Activated CD4-positive, alpha-beta T cell treated with anti-CD3 and anti-CD28 coated beads, Interleukin-2, amount 10 ng/mL, durations not matched to agents 7 days and 5 days (primary cell): ENCODE measurements at places on chromosomes 5 and 9. TPM values are rescaled to one million over a fixed set of nuclear protein-coding genes. Genes with fewer than 3 reads are reported as not detected.

DNA sequence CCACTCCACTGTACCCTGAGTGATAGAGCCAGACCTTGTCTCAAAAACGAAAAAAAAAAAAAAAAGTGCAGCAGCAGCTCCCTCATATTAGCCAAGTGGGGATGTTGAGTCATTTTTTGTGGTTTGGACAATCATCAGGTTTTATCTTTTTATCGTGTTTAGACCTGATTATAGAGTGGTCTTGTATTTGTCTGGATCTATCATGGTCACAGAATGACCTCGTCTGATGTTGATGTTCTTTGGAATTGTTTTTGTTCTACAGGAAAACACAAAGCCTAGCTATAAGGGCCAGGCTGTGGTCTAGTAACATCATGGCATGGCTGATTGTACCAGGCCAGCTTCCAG is 1.6 kb upstream of the FBXW11 start:
- DNase-seq, result no peak

- no peak for DNase-seq
These were observed 8.8 kb upstream of the N4BP3 start for GRCh38 chr5:178104492-178104891.

DNA sequence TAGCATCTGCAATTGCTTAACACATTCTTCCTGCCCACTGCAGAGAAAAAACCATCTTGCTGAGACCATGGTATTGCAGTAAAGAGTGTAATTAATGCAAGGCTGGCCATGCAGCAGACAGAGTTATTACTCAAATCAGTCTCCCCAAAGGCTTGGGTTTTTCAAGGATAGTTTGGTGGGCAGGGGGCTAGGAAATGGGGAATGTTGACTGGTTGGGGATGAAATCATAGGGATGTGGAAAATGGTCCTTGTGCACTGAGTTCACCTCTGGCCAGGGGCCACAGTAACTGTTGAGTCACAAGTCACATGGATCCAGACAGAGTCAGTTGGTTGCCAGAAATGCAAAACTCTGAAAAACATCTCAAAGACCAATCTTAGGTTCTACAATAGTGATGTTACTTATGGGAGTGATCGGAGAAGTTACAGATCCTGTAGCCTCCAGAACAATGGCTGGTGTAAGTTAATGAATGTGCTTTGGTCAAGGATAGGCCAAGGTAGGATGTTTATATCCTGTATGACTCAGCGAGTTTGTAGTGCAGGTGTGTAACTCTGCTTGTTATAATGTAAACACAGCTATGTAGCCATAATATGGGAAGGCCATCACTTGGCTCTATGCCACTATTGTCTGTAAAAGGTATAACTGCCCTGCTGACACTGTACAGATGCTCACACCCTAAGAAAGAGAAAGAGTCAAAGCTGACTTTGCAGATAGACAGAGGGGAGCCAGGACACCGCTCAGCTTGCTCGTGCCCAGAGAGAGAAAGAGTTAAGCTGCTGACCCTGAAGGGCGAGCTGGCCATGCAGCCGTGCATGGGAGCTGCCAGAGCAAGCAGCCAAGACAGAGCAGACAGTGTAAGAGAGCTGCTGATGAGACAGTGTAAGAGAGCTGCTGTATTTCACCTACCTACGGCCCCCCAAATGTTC is 27.2 kb downstream of the C9orf152 start:
- DNase-seq, result no peak

GRCh38 chr5:175745210-175745609 is 87.3 kb downstream of the HRH2 start:
- DNase-seq, result no peak

- DNase-seq, result no peak
These were observed 34.4 kb downstream of the P4HA2 start for GRCh38 chr5:132193165-132193694.

DNA sequence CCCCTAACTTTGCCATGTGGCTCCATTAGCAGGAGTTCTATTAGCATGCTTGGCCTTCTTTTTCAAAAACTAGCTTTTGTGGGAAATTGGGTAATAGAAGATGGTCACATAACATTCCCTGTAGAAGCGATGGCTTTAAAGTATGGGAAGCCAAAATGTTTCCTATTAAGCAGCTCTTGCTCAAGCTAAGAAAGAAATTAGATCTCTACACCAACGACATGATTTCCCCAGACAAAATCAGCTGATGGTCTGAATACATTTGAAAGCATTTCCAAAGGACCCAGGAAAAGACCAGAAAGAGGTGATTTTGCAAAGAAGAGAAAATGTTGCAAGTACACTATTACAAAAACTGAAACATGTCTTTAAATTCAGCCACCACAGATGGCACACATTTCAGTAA is 4.8 kb upstream of the NFIL3 start:
- DNase-seq, result no peak

DNA sequence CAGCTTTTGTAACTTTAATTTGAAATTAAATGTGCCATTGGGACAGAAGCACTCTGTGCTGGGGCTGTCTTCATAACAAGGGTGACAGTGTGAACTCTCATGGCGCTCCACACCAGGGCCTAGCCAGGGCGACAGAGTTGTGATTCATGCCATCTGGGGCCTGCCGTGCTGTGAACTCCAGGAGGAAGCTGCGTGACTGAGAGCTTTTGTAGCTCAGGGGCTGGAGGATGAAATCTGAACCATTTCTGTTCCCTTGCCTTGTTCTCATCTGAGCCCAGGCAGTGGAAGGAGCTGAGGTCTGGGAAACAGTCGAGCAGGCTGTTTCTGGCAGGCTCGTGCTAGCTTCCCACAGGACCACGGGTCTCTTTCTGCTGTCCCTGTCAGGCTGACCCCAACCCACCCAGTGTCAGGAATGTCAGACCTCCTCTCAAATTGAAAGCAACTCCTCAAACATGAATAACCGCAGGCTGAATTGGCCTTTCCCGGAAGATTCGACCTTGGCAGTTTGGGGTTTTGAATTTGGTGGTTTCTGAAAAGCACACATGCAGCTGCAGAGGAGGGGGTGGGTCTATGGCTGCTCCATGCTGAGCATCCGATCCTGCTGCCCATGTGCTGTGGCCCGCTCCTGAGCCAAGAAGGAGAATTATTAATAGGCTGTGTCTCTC is 69.2 kb upstream of the RPS23 start:
- DNase-seq, result no peak

DNA sequence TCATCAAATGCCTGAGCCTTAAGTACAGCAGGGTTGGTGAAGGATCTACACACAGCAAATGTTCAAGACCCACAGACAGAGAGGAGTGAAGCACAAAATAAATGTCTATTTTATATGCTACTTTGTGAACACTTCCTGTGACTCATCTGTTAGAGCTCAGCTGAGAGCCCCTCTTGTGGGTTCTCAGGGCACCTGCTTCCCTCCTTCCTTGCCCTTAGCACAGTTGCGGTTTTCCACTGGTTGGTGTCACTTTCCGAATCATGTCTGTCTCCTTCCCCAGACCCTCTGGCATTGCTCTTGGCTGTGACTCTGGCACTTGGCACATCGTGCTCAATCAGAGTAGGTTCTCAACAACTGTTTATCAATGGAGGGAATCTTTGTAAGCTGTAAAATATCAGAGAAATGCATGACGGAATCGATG is 128.5 kb upstream of the STC2 start:
- DNase-seq, result no peak

DNA sequence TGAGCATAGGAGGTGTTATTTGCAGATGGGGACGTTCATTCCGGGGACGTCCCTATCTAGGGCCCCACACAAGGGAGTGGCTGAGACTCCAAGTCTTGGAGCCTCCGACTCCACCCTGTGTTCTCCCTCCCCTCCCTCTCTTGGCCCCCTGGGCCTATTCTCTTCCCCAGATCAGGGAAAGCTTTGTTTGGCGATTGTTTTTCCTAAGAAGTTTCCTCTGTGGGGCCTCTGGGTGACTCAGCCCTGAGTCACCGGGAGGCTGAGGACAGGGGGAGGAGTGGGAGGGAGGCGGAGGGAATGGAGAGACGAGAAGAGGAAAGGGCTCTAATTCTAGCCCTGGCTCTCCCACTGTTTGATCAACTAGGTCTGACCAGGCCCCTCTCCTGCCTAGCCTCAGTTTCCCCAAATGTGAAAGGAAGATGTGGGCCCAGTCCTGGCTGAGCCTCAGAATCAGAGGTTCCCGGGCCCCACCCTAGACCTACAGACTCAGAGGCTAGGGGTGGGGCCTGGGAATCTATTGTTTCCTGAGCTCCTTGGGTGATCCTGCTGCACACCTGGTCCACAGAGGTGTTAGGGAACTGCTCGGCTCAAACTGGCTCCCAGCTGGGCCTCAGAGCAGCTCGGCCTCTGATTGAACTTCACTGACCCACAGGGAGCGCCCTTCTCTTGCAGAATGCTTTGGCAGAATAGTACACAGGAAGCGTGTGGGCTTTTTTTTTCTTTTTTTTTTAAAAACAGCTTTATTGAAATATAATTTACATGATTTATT is 19.2 kb downstream of the GSN start:
- DNase-seq, result no peak

The KIF4B gene
- total RNA-seq, result not detected

The ZNF658 gene
- 4.3 TPM for total RNA-seq

The LMBRD2 gene
- 12.9 TPM for total RNA-seq

The PCDHGC4 gene
- not detected for total RNA-seq
